ENCODE measurements at places on chromosomes 7 and 10.

GRCh38 chr7:28904578-28905048 is 53.5 kb downstream of the TRIL start:
- no peak for DNase-seq

GRCh38 chr7:19464241-19464640 is 244.6 kb downstream of the POLR1F start:
- no peak for DNase-seq

- no peak for DNase-seq
These were observed 252.2 kb downstream of the ELFN1 start for GRCh38 chr7:1922071-1922869.

GRCh38 chr7:69426705-69427104 is 171.6 kb upstream of the AUTS2 start:
- no peak for DNase-seq

GRCh38 chr10:69787681-69788080 is 14.0 kb upstream of the COL13A1 start:
- no peak for DNase-seq

- DNase-seq = no peak
These were observed at the start of gene SFTPA1 for GRCh38 chr10:79610601-79611191. SFTPA1 (plus strand) TSS chr10:79610939; CDS start chr10:79611826, 887 bp downstream.

- DNase-seq = peak; percentile 29
These were observed 18.7 kb downstream of the SLC25A13 start for GRCh38 chr7:96303105-96303685.

- peak; percentile 2 for DNase-seq
These were observed 143.2 kb upstream of the RET start for GRCh38 chr10:42933448-42934340.

GRCh38 chr10:50467209-50467608 is 156.5 kb downstream of the SGMS1 start:
- DNase-seq = no peak

GRCh38 chr10:103197174-103197573 is 4.1 kb upstream of the NT5C2 start:
- DNase-seq = peak; percentile 91

GRCh38 chr10:131806646-131807317 is 94.0 kb upstream of the PPP2R2D start:
- no peak for DNase-seq

- no peak for DNase-seq
These were observed 922 bp upstream of the MYO1G start for GRCh38 chr7:44979481-44980392.

DNA sequence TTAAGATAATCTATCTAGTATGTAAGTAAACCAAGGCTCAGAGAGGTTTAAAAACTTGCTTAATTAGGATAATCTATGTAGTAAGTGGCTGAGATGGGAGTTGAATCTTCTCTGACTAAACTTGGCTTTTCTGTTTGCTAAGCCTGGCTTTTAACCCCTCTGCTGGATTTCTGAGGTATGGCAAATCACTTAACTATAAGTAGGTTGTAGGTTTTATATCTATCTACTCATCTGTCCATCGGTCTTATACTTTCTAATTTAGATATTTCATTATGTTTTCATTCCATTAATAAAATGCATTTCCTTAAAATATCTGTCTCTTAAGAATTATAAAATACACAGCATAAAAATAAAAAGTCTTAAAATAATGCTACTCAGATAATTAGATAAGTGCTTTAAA is 59.4 kb downstream of the ST7 start:
- peak; percentile 43 for DNase-seq

- DNase-seq = no peak
These were observed 382.4 kb downstream of the BBS9 start for GRCh38 chr7:33511778-33512177.

DNA sequence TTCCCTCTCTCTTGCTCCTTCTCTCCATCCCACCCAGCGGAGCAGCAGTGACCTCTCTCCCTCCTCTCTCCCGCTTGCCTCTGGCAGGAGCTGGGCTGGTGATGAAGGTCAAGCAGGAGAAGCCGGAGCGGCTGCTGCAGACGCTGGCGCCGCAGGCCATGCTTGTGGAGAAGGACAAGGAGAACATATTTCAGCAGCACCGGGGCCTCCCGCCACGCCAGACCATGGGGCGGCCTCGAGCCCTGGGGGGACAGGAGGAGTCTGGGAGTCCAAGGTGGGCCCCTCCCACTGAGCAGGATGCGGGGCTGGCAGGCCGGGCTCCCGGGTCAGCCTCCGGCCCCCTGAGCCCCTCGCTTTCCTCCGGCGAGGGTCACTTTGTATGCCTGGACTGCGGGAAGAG is 17.3 kb downstream of the ZNF775 start:
- DNase-seq = no peak

- DNase-seq = no peak
These were observed 8.3 kb upstream of the ATP6V0E2 start for GRCh38 chr7:149865437-149865836.

- peak; percentile 81 for DNase-seq
These were observed 52.8 kb upstream of the FIGNL1 start for GRCh38 chr7:50502947-50503346.

GRCh38 chr10:51063659-51064535 is 10.4 kb upstream of the PRKG1 start:
- peak; percentile 52 for DNase-seq
